ENCODE measurements at places on chromosomes 3 and 15.

GRCh38 chr3:114527036-114527644 lies 233.3 kb downstream of the TIGIT start:
- DNase-seq: no peak

GRCh38 chr15:80638553-80639167 lies 56.5 kb upstream of the ABHD17C start:
- DNase-seq: no peak

- DNase-seq: no peak
Observed at GRCh38 chr3:159765030-159765859, 223.4 kb upstream of the IL12A start.

DNA sequence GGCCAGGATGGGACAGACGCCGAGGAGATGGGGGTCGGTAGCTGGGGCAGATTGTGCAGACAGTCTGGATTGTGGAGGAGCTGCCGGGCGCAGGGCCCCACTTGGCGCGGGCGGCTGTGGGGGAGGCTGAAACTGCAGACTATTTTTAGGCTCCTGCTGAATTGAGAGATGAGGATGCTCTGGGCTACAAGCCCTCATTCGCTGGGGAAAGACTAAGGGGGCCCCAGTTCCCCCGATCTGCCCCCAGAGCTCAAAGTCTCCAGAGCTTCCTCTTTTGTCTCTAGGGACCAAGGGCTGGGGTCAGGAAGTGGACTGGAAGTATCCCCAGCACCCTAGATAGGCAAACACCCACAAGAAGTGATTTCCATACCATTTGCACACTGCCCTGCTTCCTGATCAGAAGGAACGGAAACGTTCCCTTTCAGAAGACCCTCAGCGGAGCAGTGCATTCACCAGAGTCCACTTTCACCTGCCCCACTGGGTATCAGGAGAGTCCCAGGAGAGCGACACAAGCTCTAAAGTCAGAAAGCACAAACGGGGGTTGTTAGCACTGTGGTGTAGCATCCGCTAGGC lies 29.7 kb downstream of the SEMA7A start:
- DNase-seq: no peak

GRCh38 chr3:88987776-88988175 lies 119.6 kb upstream of the EPHA3 start:
- no peak for DNase-seq

Data from activated naive CD4-positive, alpha-beta T cell (primary cell).